Osteocyte (in vitro differentiated cells): ENCODE measurements at places on chromosomes 11 and 22. TPM values are rescaled to one million over a fixed set of nuclear protein-coding genes. Genes with fewer than 3 reads are reported as not detected.

Gene C11orf21
- total RNA-seq = 0.16 TPM in 1 of 2 replicates, not detected in the other

Gene HTATIP2
- total RNA-seq = 19.9 and 24.2 TPM in 2 replicates

Gene CARD16
- 1.5 and 1.9 TPM in 2 replicates for total RNA-seq

Gene UPK3A
- not detected in 2 replicates for total RNA-seq

Gene PGA4
- not detected in 2 replicates for total RNA-seq

Gene YPEL1
- 14.7 and 15.1 TPM in 2 replicates for total RNA-seq

Gene ANGPTL5
- 2.4 and 2.9 TPM in 2 replicates for total RNA-seq

Gene OR4C15
- total RNA-seq = not detected in 2 replicates

Gene USP35
- 10.9 and 11.1 TPM in 2 replicates for total RNA-seq

Gene MCAM
- total RNA-seq = 74.8 and 74.9 TPM in 2 replicates

Gene SLC1A2
- total RNA-seq = 0.32 and 0.44 TPM in 2 replicates

Gene SYNGR1
- 24.0 and 26.6 TPM in 2 replicates for total RNA-seq

Gene KLHL22
- 44.7 and 46.3 TPM in 2 replicates for total RNA-seq

Gene OR4C46
- total RNA-seq = not detected in 2 replicates

Gene PRG3
- total RNA-seq = not detected in 2 replicates

- peaks cover 27% of the 10 kb centered on the region for H3K4me1 ChIP-seq
- H3K36me3 ChIP-seq = no peaks in the 10 kb centered on the region
- DNase-seq = no peak
- H3K4me3 ChIP-seq = peak overlapping the region; percentile 15
- no peak overlapping the region for H3K27ac ChIP-seq
- H3K27me3 ChIP-seq = no peaks in the 10 kb centered on the region
Measured at GRCh38 chr11:102268083-102268984, 49.0 kb upstream of the BIRC3 start.

DNA sequence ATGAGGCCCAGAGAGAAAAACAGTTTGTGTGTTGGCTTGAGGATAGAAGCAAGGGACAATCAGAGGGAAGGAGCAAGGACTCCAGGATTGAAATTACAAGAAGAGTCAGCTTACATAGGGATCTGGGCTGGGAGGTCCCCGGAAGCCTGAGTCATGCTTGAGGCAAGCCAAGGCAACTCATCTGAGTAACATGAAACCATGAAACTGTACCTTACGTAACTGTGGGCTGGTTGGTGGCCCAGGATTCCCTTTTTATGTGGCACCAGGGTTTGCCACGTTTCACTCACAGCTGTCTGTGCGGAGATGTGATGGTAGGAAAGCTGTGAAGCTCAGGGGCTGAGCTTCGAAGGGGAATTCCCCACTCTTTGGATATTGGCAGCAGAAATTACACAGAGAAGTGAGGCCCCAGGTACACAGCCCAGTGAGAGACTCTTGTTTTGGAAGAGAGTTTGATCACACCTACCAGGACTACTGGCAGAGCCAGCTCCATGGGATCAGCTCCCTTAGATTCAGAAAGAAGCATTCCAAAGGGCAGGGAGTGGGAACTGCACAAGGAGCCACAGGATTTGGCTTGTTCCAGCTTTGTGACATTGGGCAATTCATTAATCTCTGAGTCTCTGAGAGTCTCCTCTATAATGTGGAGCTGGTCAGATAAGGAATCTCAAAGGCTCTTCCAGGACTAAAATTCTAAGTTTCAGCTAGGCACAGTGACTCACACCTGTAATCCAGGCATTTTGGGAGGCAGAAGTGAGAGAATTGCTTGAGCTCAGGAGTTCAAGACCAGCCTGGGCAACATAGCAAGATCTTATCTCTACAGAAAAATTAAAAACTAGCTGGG, 7.8 kb downstream of the SLC5A1 start:
- DNase-seq = no peak
- H3K27ac ChIP-seq = no peak overlapping the region
- H3K36me3 ChIP-seq = no peaks in the 10 kb centered on the region
- peaks cover 3% of the 10 kb centered on the region for H3K4me1 ChIP-seq
- H3K4me3 ChIP-seq = no peak overlapping the region

GRCh38 chr11:1449490-1450243, 36.9 kb downstream of the MOB2 start:
- no peak overlapping the region for H3K4me3 ChIP-seq
- no peaks in the 10 kb centered on the region for H3K36me3 ChIP-seq
- no peak overlapping the region for H3K27ac ChIP-seq
- no peaks in the 10 kb centered on the region for H3K27me3 ChIP-seq
- no peak for DNase-seq

GRCh38 chr11:104763930-104764709, 134.1 kb downstream of the CASP12 start:
- H3K36me3 ChIP-seq = no peaks in the 10 kb centered on the region
- no peak overlapping the region for H3K4me3 ChIP-seq
- no peaks in the 10 kb centered on the region for H3K27me3 ChIP-seq
- no peak overlapping the region for H3K27ac ChIP-seq
- H3K4me1 ChIP-seq = no peaks in the 10 kb centered on the region
- no peak for DNase-seq

DNA sequence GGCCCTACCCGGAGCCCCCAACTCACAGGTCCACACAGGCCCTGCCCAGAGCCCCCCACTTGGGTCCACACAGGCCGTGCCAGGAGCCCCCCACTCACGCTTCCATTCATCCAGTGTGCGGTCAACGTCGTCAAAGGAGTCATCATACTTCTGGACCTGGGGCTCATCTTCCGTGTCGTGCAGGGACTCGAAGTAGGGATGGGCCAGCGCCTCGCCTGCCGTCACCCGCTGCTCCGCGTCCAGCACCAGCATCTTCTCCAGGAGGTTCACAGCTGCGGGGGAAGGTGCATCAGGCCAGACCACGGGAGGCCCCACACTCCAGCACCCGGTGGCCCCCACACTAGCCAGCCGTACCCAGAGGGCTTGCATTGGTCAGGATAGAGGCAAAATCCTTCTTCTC, 4.0 kb upstream of the HDAC10 start:
- no peaks in the 10 kb centered on the region for H3K36me3 ChIP-seq
- H3K27ac ChIP-seq = no peak overlapping the region

DNA sequence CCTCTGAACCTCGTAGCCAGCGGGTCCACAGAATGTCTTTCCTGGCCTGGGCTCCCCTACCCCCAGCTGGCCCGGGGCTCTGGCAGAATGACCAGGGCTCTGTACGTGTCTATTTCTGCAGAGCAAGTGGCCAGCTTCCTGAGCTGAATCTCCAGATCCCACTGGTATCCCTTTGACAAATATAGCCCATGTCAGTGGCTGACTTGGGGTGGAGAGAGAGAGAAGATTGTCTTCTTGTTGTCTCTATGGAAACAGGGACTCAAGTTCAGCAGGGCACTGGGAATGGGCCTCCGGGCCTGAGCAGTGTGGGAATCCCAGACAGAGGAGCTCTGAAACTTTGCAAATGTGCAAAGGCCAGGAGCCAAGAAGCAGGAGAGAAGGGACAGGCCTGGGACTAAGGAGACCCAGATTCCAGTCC, 33.9 kb downstream of the ANO1 start:
- H3K27ac ChIP-seq = peak overlapping the region; percentile 78
- H3K27me3 ChIP-seq = peaks cover 5% of the 10 kb centered on the region

- no peaks in the 10 kb centered on the region for H3K36me3 ChIP-seq
- no peak for DNase-seq
- H3K27me3 ChIP-seq = no peaks in the 10 kb centered on the region
- no peak overlapping the region for H3K4me3 ChIP-seq
Measured at GRCh38 chr11:390175-390574, 3.8 kb upstream of the PKP3 start.

DNA sequence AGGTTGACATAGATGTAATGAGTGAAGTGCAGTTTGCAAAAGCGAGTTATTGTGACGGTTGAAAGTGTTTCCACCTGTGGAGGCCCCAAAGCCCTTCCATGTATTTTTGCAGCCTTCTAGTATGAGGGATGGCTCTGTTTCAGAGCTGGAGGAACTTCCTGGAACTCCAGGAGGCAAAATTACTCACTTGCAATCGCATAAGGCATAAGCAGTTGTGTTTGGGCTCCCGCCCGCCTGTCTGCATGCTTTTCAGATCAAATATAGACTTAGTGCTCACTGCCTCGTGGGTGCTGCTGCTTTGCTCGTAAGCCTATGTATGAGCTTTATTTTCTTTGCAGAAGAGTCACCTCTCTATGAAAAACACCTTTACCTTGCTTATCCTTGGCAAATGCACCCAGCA, 146.8 kb upstream of the LARGE1 start:
- H3K27ac ChIP-seq = no peak overlapping the region
- no peak overlapping the region for H3K4me3 ChIP-seq

- DNase-seq = no peak
- H3K4me1 ChIP-seq = peaks cover 14% of the 10 kb centered on the region
- peaks cover 20% of the 10 kb centered on the region for H3K36me3 ChIP-seq
- H3K4me3 ChIP-seq = no peak overlapping the region
Measured at GRCh38 chr22:20955548-20955947, 11.5 kb upstream of the AIFM3 start.

GRCh38 chr11:92886243-92886905, 83.1 kb upstream of the MTNR1B start:
- no peak overlapping the region for H3K4me3 ChIP-seq
- no peak overlapping the region for H3K27ac ChIP-seq
- DNase-seq = no peak
- peaks cover 3% of the 10 kb centered on the region for H3K36me3 ChIP-seq
- H3K27me3 ChIP-seq = no peaks in the 10 kb centered on the region

- peaks cover 10% of the 10 kb centered on the region for H3K36me3 ChIP-seq
- H3K27me3 ChIP-seq = no peaks in the 10 kb centered on the region
- H3K4me3 ChIP-seq = peak overlapping the region; percentile 83
- peak overlapping the region; percentile 80 for H3K27ac ChIP-seq
- no peak for DNase-seq
- peaks cover 13% of the 10 kb centered on the region for H3K4me1 ChIP-seq
Measured at GRCh38 chr11:65182258-65183170, 786 bp downstream of the CAPN1 start.

- H3K4me3 ChIP-seq = no peak overlapping the region
- peaks cover 5% of the 10 kb centered on the region for H3K4me1 ChIP-seq
- peaks cover 6% of the 10 kb centered on the region for H3K27me3 ChIP-seq
- no peak overlapping the region for H3K27ac ChIP-seq
- no peaks in the 10 kb centered on the region for H3K36me3 ChIP-seq
- no peak for DNase-seq
Measured at GRCh38 chr11:113664981-113665710, 41.0 kb downstream of the TMPRSS5 start.

DNA sequence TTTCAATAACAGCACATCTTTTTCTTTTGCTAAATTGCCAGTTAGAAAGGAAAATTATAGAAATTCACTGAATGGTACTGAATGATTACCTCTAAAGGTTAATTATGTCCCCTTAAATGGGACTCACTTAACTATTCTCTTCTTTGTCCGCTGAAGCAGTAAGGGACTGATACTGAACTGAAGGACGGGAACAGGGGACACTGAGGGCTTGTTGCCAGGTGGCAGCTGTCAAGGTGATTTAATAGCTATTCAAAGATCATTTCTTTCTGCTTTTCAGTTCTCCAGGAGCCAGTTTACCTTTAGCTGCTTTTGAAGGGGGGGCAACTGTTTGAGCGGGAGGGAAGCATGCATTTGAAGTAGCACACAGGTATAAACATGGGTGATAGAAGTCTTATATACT, 325.4 kb upstream of the CCDC90B start:
- H3K27ac ChIP-seq = no peak overlapping the region
- DNase-seq = no peak
- no peaks in the 10 kb centered on the region for H3K36me3 ChIP-seq
- peaks cover 9% of the 10 kb centered on the region for H3K27me3 ChIP-seq
- no peak overlapping the region for H3K4me3 ChIP-seq

GRCh38 chr11:112759418-112759817, 201.8 kb upstream of the NCAM1 start:
- H3K27me3 ChIP-seq = no peaks in the 10 kb centered on the region
- H3K36me3 ChIP-seq = no peaks in the 10 kb centered on the region
- no peak overlapping the region for H3K4me3 ChIP-seq
- DNase-seq = no peak
- H3K27ac ChIP-seq = no peak overlapping the region
- no peaks in the 10 kb centered on the region for H3K4me1 ChIP-seq

- DNase-seq = no peak
- H3K36me3 ChIP-seq = peaks cover 5% of the 10 kb centered on the region
- peaks cover 43% of the 10 kb centered on the region for H3K4me1 ChIP-seq
- H3K27ac ChIP-seq = peak overlapping the region; percentile 31
- no peak overlapping the region for H3K4me3 ChIP-seq
Measured at GRCh38 chr11:86594746-86595145, 77.7 kb downstream of the ME3 start.

DNA sequence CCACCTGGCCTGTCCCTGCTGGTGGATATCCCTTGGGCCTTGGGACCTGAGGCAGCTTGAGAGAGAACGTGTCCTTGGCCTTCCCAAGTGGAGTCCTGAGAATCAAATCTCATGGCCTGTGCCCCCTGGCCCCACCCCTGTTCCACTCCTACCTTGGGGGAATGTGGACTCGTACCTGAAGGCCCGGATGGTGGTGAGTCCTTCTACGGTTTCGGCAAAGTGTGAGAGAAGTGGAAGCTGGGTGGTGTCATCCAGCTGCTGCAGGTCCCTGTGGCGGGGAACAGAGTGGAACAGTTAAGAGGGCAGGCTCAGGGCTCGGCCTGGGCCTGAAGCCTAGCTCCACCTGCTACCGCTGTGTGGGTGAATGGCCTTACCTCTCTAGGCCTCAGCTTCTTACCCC, 14.0 kb upstream of the KCNJ11 start:
- no peak overlapping the region for H3K27ac ChIP-seq
- no peak for DNase-seq
- H3K4me1 ChIP-seq = peaks cover 7% of the 10 kb centered on the region
- H3K4me3 ChIP-seq = no peak overlapping the region

- no peaks in the 10 kb centered on the region for H3K27me3 ChIP-seq
- H3K4me3 ChIP-seq = no peak overlapping the region
- no peak overlapping the region for H3K27ac ChIP-seq
- peaks cover 37% of the 10 kb centered on the region for H3K4me1 ChIP-seq
- peaks cover 15% of the 10 kb centered on the region for H3K36me3 ChIP-seq
- DNase-seq = no peak
Measured at GRCh38 chr11:47410370-47411264, 2.2 kb downstream of the SLC39A13 start.

DNA sequence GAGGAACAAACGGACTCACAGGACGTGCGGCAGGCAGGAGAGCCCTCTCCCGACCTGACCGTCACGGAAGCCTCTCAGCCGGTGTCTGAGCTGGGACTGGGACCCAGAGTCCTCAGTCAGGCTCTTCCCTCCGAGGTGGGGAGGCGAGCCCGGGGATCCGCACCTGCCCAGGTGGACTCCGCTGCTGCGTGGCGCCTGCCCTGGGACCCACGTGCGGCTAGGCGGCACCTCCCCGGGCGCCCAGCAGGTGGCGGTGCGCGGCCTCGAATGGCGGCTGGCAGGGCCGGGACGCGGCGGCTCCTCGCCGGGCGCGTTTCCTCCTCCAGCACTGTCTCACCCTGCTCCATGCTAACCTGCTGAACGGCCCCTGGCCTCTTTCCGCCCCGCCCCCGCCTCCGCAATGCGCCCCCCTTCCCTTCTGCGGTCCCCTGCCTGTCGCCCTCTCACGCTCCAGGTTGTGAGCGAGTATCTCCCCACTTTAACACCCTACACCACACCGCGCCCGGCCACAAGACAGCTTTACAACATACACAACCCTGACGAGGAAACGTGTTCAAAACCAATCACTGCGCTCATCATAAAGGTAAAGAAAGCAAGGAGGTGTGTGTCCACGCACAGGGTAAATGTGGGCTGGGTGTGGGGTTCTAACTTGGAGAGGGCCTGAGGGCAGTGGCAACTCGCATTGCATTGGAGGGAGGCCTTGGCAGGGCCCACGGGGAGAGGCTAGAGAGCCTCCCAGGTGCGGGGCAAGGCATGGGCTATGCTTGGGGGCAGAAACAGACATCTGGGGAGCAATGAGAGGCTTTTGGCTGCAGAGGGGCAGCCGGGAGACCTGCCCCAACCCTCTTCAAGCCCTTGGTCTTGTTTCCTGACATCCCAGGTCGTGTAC, 25.9 kb upstream of the ATXN10 start:
- DNase-seq = peak; percentile 89
- H3K36me3 ChIP-seq = no peaks in the 10 kb centered on the region
- peaks cover 3% of the 10 kb centered on the region for H3K4me1 ChIP-seq
